ENCODE measurements at places on chromosomes 4 and X. TPM values are rescaled to one million over a fixed set of nuclear protein-coding genes. Genes with fewer than 3 reads are reported as not detected.
A peak's percentile ranks its signal among the peaks of the same experiment; 100 is the strongest.

The CCNI gene
- 394 TPM for total RNA-seq

The LUZP4 gene
- total RNA-seq: not detected

The ADH7 gene
- total RNA-seq: not detected

GRCh38 chr4:2954358-2955185, 8.6 kb downstream of the NOP14 start:
- peak; percentile 16 for DNase-seq

DNA sequence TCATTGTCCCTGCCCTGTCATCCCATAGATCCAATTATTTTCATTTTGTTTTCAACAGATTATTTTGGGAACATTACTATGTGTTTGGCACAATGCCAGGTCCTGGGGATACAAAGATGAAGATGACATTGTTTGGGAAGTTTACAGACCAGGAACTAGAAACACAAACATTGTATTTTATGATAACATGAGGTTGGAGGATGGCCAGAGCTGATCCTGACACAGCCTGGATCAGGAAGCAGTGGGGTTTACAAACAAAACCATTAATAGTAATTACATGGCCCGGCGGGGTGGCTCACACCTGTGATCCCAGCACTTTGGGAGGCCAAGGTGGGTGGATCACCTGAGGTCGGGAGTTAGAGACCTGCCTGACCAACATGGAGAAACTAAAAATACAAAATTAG, 29.9 kb downstream of the CLRN2 start:
- no peak for DNase-seq

DNA sequence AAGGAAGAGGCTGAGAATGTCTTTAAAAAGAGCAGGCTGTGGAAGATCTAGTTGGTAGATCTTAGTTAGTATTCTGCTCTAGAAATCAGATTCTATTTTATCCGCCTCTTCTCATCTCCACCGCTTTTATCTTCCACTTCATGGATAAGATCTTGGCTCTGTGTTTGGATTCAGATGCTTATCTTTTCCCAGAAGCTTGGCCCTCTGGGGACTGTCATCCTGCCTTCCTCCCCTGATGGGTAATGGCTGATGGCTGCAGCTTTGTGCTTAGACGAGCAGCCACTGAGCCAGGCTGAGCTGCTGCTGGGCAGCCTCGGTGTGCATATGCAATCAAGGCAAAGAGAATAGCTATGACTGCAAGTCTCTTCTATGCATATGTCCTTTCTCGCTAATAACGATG, 23.5 kb downstream of the TRIML1 start:
- DNase-seq: no peak

- DNase-seq: no peak
Measured at GRCh38 chrX:148204195-148204594, 223.1 kb downstream of the FMR1NB start.
